Activated naive CD4-positive, alpha-beta T cell treated with Interleukin-2 at 50 U/mL for 16 hours (primary cell): ENCODE measurements at places on chromosomes 11 and 22.

DNA sequence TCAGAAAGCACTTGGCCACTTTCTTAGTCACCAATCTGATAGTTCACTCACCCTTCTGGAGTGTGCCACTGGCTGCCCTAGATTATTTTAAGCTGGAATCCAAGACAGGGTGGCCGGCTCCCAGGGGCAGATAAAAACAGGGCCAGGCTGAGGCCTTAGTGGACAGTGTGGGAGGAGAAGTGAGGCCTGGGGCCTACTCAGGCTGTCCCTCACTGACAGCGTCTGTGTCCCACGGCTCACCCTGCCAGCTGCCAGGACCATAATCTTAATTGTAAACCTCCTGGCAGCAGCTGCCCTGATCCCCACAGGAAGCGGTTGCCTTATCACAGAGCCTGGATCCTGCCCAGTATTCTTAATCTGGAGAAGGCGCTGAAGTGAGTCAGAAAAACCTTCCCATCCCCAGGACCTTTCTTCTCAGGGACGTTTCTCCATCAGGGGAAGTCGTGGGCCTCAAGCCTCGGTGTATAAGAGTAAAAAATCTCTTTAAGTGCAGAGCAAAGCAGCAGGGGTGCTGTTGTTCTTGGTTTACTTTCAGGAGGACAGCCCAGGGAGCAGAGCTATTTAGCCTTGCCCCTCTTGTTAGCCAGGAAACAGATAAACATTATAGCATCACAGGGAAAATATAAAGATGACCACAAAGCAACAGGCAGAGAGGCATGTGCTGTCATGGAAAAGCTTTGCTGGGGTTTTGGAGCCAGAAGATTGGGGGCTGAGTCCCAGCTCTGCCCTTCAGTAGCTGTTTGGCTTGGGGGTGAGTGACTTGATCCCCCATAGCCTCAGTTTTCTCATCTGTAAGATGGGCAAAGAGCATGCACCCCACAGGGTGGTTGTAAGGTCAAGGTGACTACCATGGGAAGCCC, 39.6 kb downstream of the TSPAN18 start:
- DNase-seq: no peak

- no peak for DNase-seq
These were observed 399.2 kb downstream of the TBC1D22A start for GRCh38 chr22:47161631-47162030.

DNA sequence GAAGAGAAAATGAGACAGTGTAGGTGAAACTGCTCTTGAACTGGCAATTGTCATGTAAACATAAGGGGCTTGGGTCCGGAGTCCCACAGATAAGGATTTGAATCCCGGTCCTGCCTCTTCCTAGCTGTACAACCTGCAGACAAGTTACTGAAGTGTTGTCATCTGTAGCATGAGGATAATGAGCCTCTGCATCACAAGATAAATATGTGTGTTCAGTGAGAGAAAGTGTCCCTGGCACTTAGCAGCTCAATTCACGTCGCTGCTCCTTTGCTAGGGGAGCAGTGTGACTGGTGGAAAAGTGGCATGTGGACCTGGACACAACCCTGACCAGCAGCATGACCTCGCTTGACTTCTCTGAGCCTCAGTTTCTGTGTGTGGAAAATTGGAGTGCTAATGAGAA, 73.7 kb upstream of the NECTIN1 start:
- no peak for DNase-seq

DNA sequence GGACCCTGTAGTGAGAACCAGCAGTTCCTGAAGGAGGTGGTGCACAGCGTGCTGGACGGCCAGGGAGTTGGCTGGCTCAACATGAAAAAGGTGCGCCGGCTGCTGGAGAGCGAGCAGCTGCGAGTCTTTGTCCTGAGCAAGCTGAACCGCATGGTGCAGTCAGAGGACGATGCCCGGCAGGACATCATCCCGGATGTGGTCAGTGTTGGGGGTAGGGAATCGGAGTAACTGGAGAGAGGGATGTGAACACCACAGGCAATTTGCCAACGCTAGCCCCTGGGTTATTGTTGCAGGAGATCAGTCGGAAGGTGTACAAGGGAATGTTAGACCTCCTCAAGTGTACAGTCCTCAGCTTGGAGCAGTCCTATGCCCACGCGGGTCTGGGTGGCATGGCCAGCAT, 19.9 kb downstream of the MADD start:
- DNase-seq: no peak

GRCh38 chr11:7467652-7468051, 17.7 kb upstream of the OLFML1 start:
- no peak for DNase-seq
